ENCODE measurements at places on chromosomes 11 and 22. TPM values are rescaled to one million over a fixed set of nuclear protein-coding genes. Genes with fewer than 3 reads are reported as not detected.

The TRIM51 gene
- not detected for total RNA-seq

The SLC22A12 gene
- total RNA-seq, result not detected

- no peaks in the 10 kb centered on the region for H3K36me3 ChIP-seq
- no peak for DNase-seq
- H3K4me1 ChIP-seq, result peaks cover 16% of the 10 kb centered on the region
- no peaks in the 10 kb centered on the region for H3K27me3 ChIP-seq
- H3K27ac ChIP-seq, result no peak overlapping the region
- H3K4me3 ChIP-seq, result no peak overlapping the region
Observed at GRCh38 chr11:35387111-35387982, 32.0 kb downstream of the SLC1A2 start.

DNA sequence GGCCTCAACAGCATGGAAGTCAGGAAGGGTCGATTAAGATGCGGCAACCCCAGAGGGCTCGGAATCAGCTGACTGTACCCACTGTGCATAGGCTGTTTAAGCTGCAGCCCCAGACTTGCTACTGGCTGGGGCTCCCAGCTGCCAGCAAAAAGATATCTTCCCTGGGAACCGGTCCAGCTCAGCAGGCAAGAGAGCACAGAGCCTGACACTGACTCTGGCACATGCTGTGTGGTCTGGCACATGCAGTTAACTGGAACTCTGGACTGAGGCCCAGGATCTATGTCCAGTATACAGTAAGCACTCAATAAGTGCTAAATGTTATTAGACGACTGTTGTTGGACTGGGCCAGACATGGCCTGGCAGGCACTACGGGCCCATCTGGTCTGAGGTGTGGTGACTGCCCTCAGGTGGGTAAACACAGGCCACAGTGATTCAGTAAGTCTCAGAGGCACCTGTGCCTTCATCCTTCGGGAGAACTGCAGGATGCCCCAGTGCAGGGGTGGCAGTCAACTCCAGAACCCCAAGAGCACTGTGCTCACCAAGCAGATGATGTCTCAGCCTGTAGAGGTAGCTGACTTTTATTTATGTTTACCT is 87.6 kb downstream of the LARGE1 start:
- H3K4me1 ChIP-seq, result no peaks in the 10 kb centered on the region
- no peaks in the 10 kb centered on the region for H3K36me3 ChIP-seq
- no peak for DNase-seq
- no peak overlapping the region for H3K27ac ChIP-seq
- H3K27me3 ChIP-seq, result no peaks in the 10 kb centered on the region

- no peaks in the 10 kb centered on the region for H3K4me1 ChIP-seq
- no peaks in the 10 kb centered on the region for H3K36me3 ChIP-seq
- no peaks in the 10 kb centered on the region for H3K27me3 ChIP-seq
- H3K4me3 ChIP-seq, result no peak overlapping the region
- DNase-seq, result no peak
Observed at GRCh38 chr11:119404872-119405271, 18.1 kb downstream of the THY1 start.

GRCh38 chr11:2148595-2148994 is 9.4 kb upstream of the IGF2 start:
- no peak overlapping the region for H3K27ac ChIP-seq
- H3K36me3 ChIP-seq, result no peaks in the 10 kb centered on the region
- peaks cover 75% of the 10 kb centered on the region for H3K27me3 ChIP-seq
- H3K4me3 ChIP-seq, result no peak overlapping the region
- DNase-seq, result no peak
- peaks cover 15% of the 10 kb centered on the region for H3K4me1 ChIP-seq

DNA sequence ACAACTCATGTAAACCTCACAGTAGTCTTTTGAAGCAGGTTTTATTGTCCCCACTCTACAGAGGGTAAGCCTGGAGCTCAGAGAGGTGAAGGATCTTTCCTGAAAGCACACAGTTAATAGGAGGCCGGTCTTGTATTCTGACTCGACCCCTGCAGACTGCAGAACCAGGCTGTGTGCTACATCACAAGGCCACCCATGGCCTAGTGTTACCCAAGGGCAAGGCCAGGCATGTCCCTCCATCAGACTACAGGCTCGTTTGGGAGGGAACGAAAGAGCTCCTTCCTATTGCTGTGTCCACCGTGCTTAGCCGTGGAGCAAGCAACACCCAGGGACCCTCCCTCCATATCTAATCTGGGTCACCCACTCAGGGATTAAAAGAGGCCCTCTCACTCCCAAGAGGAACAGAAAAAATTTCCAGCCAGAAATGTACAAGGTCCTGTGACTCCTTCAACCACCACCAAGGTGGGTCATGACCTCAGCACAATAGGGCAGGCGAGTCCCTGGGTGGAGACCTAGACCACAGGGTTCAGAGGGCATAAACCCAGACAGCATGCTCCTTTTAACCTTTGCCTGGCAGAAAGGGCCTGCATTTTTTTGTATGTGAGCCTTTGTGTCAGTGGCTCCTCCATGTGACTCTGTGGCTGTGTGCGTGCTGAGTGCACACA is 6.3 kb upstream of the SMIM35 start:
- no peak overlapping the region for H3K27ac ChIP-seq
- no peaks in the 10 kb centered on the region for H3K36me3 ChIP-seq
- no peak overlapping the region for H3K4me3 ChIP-seq

GRCh38 chr22:33139937-33140336 is 81.8 kb upstream of the SYN3 start:
- no peaks in the 10 kb centered on the region for H3K36me3 ChIP-seq
- no peak overlapping the region for H3K27ac ChIP-seq
- H3K4me1 ChIP-seq, result no peaks in the 10 kb centered on the region
- DNase-seq, result no peak

- H3K36me3 ChIP-seq, result no peaks in the 10 kb centered on the region
- H3K4me1 ChIP-seq, result no peaks in the 10 kb centered on the region
- H3K27me3 ChIP-seq, result no peaks in the 10 kb centered on the region
- no peak for DNase-seq
Observed at GRCh38 chr11:29305456-29306232, 711.2 kb downstream of the KCNA4 start.

Measured in CD4-positive, alpha-beta T cell (primary cell).